NCI-H1092 (cell line): ENCODE measurements at places on chromosomes 2 and 18.

- no peak for DNase-seq
Observed at GRCh38 chr18:46360866-46361265, 256.7 kb downstream of the HAUS1 start.

DNA sequence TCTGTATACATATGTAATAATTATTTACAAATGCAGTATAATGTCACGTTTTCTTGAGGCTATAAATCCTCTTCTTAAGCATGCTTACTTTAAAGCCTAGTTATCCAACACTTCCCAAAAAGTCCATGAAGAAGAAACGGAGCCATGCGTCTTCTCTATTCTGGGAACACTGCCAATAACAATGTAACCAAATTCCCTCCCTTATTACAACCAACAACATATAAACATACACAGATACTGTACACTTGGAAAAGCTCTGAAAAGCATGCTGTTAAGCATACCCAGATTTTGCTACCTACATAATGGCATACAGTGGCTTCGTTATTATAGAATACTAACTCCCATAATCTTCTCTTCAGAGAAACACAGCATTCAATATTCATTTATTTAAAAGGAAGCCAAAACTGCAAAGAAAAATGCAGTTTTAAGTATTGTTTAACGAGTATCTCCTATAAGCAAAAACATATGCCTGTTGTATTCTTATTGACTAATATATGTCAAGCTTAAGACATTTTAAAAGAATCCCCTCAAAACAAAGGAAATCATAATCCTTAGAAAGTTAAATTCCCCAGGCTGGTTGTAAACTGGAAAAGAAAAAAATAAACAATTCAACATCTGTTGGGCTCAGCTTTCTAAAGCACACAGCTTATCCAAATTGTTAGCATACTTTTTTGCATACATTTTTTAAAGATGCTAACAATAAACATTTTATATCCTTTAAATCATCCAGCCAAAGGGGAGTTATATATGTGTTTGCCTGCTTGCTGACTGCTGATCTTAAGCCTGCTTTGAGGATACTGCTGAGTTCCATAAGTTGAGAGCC lies 83.4 kb downstream of the SLC25A12 start:
- DNase-seq: no peak

- DNase-seq: no peak
Observed at GRCh38 chr2:15764683-15765011, 173.0 kb downstream of the DDX1 start.

DNA sequence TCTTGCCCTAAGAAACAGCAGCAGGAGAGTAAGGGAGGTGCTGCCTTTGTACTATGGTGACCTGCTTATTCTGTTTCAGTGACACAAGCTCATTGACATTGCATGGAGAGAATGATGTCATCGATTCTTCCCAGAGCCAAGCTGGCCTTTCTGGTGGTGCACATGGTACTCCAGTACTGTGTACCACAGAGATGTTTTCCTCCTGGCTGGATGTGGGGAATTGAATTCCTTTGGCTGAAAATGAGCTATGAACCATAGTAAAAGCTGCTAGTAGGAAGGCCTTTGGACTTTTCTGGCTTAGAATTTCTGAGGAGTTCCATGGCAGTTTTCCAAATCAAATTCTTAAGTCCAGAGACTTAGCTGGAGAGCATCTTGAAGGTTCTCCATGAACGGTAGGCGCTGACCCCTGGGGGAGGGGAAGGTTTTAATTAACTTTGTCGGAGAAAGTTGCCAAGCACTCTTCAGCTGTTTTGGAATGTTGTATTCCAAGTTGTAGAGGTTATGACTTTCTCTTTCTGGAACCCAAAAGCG lies 17.1 kb upstream of the B3GNT2 start:
- no peak for DNase-seq

- DNase-seq: no peak
Observed at GRCh38 chr2:158756976-158757375, 38.1 kb upstream of the DAPL1 start.

GRCh38 chr2:215904101-215904500 lies 109.2 kb downstream of the MREG start:
- no peak for DNase-seq

- DNase-seq: no peak
Observed at GRCh38 chr2:20167356-20167755, 57.6 kb downstream of the SDC1 start.

GRCh38 chr2:130852521-130853115 lies 15.9 kb downstream of the ARHGEF4 start:
- no peak for DNase-seq

DNA sequence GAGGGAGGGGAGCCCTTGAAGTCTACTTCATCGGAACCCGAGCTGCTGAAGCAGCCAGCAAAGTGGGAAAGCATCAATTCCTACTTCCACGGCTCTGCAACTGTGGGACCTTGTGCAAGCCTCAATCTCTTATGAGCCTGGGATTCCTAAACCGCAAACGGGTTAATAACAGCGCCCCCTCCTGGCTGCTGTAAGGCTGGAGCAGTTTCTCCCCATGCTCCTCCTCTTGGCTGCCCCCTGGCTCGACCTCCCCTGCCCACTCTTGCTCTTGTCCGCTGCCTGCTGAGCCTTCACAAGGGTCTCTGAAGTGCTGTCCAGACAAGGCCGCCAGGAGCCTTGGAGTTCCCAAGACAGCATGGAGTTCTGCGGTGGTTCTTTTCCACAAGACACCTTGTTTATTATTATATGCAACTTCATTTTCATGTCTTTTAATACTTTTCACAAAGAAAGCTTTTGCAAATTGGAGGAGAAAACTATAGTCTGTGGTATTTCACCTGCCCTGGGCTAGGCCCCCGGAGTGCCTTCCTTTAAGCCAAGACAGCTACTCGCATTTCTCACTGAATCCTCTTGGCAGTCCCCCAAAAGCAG lies 157.2 kb downstream of the DDX1 start:
- DNase-seq: no peak

DNA sequence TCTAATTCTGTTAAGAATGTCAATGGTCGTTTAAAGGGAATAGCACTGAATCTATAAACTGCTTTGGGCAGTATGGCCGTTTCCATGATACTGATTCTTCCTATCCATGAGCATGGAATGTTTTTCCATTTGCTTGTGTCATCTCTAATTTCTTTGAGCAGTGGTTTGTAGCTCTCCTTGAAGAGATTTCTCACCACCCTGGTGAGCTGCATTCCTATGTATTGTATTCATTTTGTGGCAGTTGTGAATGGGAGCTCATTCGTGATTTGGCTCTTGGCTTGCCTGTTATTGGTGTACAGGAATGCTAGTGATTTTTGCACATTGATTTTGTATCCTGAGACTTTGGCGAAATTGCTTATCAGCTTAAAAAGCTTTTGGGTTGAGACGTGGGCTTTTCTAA lies 38.3 kb upstream of the WDR75 start:
- no peak for DNase-seq

- DNase-seq: no peak
Observed at GRCh38 chr2:85997017-85997970, 108.4 kb downstream of the POLR1A start.

DNA sequence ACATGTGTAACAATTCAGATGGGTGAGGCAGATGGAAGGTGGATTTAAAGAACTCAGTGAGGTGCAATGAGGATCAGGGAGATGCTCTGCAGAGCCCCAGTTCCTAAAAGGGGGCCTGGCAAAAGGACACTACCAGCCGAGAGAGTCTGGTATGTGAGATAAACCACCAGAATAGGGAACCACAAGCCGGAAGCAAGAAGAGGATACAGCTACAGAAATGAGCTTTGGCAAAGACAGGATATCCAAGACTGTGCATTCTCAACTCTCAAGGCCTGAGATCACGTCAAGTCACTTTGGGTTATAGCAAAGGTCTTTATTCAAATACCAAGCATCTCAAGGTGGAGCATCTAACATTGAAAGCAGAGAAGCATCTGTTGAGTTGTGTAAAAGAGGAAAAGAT lies 293.5 kb downstream of the ARHGAP15 start:
- DNase-seq: no peak

DNA sequence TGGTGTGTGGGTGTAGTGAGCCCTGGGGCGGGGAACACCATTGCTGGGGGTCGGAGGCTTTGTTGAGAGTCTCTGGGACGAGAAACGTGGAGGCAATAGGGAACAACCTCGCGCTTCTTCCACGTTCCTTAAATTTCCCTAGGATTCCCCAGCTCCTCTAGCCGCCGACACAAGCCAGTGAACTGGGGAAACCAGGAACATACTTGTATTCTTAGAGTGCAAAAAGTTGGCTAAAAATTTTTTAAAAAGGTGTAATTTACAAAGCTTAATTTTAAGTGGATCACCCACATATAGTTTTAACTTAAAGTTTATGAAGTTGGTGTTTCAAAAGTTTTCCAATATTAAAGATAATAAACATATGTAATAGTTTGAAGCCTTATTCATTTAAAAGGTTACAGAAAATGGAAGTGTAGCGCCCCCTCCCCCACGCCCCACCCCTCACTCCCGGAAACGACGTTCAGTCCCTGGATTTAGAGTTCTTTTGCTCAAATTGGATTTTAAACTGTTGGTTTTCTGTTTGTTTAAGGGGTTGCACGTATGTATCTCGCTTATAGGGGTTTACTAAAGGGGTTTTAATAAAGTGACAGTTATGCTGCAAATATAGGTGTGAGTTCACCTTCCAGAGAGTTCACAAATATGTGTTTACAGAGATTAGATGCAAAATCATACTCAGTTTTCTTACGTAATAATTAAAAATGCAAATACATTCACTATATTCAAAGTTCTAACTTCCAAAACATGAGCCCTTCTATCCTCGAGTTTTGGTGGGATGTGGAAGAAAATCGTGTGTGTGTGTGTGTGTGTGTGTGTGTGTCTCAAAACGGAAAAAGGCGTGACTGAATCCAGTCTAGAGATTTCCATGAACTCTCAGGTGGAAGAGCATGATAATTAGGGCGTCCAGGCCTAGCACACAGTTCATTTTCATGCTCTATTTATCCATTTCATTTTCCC lies 872 bp downstream of the DSG2 start:
- DNase-seq: no peak

GRCh38 chr2:163247847-163248220 lies 409.3 kb upstream of the KCNH7 start:
- DNase-seq: no peak

- no peak for DNase-seq
Observed at GRCh38 chr2:176931588-176932563, 280.7 kb upstream of the HNRNPA3 start.

DNA sequence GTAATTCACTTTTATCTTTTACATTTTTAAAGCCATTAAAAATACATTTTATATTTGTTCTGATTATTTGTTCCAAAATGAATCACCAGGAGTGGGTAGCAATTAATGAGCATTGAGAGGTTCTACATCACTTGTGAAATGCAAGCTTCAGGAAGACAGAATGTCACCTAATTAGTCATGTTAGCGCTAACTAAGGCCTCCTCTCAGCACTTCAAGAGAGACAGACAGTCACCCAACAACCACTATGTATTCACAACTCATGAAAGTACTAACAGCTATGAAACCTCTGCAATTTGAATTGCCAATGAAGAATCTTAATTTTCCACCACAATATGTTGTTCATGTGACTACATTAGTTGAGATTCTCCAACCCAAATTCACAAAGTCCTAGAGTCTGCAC lies 611.0 kb downstream of the KCNJ3 start:
- no peak for DNase-seq

- no peak for DNase-seq
Observed at GRCh38 chr2:16256601-16257321, 316.4 kb downstream of the MYCN start.

DNA sequence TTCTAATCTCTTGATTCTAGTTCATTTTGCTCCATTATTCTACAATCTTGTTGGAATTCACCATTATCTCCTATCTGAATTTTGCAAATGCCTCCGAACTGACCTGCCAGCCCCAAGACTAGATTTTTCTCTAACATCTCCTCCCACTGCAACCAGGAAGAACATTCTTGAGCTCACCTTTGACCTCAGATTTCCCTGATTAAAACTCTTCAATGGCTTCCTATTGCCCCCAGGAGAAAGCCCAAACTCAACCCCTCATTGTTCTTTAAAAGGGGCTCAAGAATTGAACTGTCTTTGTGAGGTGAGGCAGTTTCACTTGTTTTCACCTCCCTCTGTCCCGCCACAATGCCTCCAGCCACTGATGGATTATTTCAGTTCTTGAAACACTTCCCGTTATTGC lies 784.6 kb upstream of the ZEB2 start:
- no peak for DNase-seq

DNA sequence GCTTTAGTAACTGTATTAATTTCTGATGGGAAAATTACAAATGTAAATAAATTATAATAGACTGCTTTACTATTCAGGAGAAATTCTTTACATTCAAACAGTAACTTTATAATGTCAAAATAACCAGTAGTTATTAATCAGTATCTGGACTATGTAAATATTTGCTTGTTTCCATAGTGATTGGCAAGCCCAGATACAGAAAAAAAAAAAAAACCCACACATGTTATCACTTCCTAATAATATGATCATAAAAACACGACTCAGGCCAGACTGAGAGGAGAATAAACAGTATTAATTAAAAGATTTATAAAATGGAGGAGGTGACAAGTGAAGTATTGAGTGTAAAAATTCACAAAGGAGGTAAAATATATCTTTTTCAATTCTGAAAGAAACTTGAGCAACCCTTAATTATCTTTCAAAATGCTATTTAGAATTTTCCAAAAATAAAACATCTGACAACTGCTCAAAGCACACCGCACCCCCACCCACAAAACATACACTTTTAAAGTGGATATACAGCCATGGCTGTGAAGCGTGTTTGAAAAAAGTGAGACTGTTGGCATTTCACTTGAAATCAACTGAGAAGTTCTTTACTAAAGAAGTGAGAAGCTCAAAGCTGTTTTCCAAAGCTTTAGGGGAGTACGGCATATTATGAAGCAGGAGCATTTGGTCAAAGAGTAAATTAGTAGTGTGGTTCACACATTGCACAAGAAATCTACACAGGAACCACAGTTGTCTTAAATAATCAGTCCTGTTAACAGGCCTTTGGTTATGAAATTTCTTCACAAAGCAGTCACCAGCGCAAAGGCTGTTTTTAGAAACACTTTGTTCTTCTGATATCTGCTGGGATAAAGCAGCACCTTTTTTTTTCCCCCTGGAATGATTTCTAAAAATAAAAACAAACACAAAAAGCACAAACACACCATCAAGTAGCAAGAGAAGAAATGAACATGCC lies 475.8 kb downstream of the TXNL1 start:
- no peak for DNase-seq

DNA sequence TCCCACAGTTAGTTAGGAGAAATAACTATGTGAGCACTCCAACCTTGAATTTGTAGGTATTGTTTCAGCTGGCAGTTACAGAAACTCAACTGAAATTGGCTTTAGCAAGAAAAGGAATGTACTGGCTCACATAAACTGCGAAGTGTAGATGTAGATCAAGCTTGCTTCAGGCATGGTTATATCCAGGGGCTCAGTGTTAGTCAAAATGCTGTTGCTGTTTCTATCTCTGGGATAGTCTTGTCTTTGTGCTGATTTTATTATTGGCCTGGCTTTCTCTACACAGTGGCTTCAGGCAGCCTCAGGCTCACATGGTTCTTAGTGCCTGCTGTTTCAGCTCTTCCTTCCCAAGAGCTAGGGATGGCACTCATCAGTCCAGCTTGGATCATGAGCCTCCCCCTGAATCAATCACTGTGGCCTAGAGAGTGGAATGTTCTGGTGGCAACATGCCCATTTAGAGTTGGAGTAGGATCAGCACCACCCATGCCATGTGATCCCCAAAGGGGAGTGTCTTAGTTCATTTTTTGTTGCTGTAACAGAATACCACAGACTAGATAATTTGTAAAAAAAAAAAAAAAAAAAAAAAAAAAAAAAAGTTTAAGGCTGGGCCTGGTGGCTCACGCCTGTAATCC lies 69.1 kb upstream of the FOXI3 start:
- no peak for DNase-seq

- no peak for DNase-seq
Observed at GRCh38 chr2:37148325-37148724, 8.5 kb downstream of the EIF2AK2 start.
